ENCODE measurements at places on chromosomes 2 and 18.

DNA sequence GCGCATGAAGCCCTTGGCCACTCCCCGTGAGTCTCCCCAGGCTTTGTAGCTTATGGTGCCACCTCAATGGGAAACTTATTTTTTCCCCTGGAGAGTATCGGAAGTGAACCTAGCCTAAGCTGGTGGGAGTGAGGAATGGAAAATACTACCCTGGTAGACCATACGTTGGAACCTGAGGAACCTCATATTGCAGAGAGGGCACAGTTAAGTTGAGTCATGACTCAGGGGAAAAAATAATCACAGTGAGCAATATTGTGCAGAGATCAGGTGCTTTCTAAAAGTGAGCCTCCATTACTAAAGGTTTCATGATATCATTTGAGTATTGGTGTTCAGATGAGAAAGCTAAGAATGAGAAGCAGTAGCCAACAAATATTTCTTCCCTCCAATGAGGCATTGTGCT lies 360.5 kb upstream of the NT5C1B start:
- H3K27ac ChIP-seq = no peak overlapping the region
- H3K4me3 ChIP-seq = no peak overlapping the region
- H3K36me3 ChIP-seq = no peaks in the 10 kb centered on the region

DNA sequence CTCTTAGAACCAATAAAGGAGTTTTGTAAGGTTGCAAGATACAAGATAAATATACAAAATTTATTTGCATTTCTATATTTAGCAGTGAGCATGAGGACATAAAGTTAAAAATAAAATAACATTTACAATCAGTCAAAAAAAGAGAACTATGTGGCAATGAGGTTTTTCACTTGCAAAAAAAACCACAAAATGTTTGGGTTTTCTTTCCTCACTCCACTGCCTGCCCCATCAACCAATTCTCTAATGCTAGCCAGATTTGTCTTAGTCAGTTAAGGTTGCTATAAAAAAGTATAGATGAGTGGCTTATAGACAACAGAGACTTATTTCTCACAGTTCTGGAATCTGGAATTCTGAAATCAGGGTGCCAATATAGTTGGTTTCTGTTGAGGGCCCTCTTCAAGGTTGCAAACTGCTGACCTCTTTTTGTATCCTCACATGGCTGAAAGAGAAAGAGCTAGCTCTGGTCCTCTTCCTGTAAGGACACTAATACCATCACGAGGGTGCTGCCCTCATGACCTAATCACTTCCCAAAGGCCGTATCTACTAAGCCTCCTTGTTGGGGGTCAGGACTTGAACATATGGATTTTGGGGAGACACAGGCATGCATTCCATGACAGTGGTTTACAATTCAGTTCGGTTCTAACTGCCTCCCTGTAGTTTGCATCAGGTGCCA lies 566.2 kb downstream of the GALR1 start:
- no peak for DNase-seq
- no peaks in the 10 kb centered on the region for H3K4me1 ChIP-seq
- H3K36me3 ChIP-seq = no peaks in the 10 kb centered on the region
- no peaks in the 10 kb centered on the region for H3K27me3 ChIP-seq

DNA sequence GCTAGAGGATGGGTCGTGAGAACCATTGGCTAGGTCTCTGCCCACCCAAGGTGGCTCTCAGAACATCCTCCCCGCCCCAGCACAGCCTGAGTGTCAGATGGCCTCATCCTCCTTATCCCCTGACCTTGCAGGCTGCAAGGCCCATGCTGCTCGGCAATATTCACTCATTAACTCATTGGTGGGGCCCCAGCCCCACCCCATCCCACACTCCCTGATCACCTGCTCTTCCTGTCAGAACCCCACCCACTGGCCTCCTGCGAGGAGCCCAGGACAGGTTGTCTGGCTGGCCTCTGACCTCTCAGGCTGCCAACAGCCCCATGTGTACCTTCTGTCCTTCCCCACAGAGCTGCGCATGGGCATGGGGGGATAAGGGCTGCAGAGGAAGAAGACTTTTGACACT lies 5.3 kb downstream of the ADCY3 start:
- no peak overlapping the region for H3K4me3 ChIP-seq
- H3K36me3 ChIP-seq = peaks cover 20% of the 10 kb centered on the region
- H3K27me3 ChIP-seq = no peaks in the 10 kb centered on the region

DNA sequence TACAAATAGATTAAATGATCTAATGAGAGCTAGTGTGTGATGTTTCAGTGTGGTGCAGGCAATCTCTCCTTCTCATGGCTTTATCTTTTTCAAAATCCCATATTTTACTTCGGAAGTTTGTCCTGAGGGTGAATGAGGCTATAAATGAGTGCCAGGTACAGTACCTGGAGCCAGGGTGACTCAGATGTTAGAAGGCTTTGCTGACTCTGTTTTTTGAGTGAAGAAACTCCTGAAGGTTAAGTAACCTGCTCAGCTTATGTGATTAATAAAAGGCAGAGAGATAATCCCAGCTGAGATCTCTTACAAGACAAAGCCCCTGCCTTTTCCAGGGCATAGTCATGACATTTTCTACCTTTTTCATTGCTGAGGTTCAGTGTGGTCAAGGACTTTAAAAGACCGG lies 52.6 kb downstream of the MGAT5 start:
- peaks cover 16% of the 10 kb centered on the region for H3K4me1 ChIP-seq
- no peak for DNase-seq
- no peaks in the 10 kb centered on the region for H3K27me3 ChIP-seq
- no peak overlapping the region for H3K4me3 ChIP-seq

GRCh38 chr18:35818353-35818667 lies 154.2 kb upstream of the RMP24 start:
- H3K4me3 ChIP-seq = no peak overlapping the region
- DNase-seq = no peak
- no peaks in the 10 kb centered on the region for H3K4me1 ChIP-seq
- H3K27me3 ChIP-seq = no peaks in the 10 kb centered on the region
- no peak overlapping the region for H3K27ac ChIP-seq

DNA sequence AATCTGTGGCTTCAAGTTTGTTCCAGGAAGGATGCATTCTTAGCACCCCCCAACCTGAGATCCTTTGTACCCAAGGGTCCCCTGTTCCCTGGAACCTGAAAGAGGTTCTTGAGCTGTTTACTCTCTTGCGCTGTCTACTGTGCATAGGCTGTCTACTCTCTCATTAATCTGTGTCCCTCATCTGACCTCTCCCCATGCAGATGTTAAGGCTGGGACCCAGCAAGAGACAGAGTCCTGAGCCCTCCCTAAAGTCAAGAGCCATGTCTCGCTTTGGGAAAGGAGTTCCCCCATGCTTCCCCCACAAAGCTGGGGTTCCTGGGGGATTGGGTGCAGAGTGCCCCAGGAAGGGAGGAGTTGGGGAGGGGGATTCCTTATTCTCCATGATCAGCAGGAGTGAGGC lies 312.9 kb downstream of the CYP26B1 start:
- H3K4me1 ChIP-seq = no peaks in the 10 kb centered on the region
- no peak overlapping the region for H3K4me3 ChIP-seq
- H3K36me3 ChIP-seq = no peaks in the 10 kb centered on the region
- DNase-seq = no peak

DNA sequence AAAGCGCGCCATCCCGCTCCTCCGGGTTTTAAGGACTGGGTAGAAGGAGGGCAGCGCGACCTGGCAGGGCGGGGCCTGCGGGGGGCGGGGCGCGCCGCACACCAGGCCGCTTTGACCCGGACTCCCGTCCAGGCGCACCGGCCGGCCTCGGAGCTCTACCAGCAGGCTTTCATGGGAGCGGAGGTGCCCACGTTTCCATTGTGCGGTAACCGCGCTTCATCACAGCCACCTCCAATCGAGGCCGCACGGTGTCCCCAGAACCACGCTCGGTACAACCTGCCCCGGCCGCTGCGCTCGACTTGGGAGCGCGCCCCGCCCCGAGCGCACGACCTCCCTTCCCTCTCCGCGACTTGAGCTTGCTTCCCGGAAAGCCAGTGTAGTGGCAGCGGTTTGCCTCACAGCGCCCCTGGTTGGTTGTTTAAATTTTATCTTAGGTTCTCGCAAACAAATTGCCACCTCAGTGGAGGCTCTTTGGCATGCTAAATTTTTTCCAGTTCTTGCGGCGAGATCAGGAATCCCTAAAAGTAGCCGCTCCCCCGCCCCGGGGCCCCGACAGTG lies 280 bp upstream of the CYP1B1 start:
- DNase-seq = peak; percentile 74
- H3K4me1 ChIP-seq = peaks cover 43% of the 10 kb centered on the region
- H3K4me3 ChIP-seq = peak overlapping the region; percentile 61
- H3K27ac ChIP-seq = no peak overlapping the region
- H3K36me3 ChIP-seq = no peaks in the 10 kb centered on the region

DNA sequence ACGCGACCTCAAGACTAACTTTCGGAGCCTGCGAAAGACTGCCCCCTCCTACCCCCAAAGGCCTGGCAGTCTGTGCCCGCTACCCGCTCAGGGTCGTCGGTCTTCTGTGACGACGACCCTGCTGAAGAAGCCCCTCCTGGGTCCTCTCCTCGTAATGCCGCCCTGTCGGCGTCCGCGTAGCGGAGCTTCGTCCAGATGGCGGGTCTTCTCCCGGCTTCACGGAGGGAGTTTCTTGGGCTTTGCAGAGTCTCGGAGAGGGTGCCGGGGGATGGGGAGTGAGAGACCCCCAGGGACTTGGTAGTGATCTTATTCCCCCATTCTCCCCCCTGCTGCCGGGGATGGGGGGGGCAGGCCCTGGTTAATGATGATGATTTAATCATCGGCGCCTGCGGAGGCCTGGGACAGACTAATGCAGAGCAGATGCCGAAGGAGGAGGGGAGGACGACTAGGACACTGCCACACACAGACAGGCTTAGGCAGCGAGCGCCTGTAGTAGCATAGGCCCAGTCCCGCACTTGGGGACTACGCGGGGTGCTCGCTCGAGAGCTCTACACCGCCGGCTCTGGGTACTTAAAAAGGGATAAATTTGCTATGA lies 528 bp upstream of the PCGF1 start:
- peaks cover 16% of the 10 kb centered on the region for H3K36me3 ChIP-seq
- H3K27ac ChIP-seq = peak overlapping the region; percentile 92
- no peak for DNase-seq
- H3K27me3 ChIP-seq = peaks cover 63% of the 10 kb centered on the region

DNA sequence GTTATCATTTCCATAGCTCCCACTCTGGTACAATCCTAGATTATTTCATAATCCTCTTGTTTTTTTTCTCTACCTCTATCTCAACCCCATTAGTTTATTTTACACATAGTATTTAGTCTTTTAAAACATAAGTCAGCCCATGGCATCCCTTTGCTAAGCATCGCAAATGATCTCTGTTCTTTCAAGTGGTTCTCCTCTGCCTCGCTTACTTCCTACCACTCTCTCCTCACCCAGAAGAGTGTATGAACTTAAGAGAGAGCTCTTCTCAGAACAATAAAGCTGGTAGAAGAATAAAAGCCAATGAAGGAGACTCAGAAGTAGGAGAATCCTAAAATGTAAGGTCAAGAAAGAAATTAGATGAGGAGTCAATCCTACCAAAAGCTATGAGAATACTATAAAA lies 12.2 kb upstream of the ITPRID2 start:
- no peaks in the 10 kb centered on the region for H3K36me3 ChIP-seq
- no peak overlapping the region for H3K27ac ChIP-seq
- DNase-seq = no peak
- H3K4me1 ChIP-seq = no peaks in the 10 kb centered on the region
- H3K4me3 ChIP-seq = no peak overlapping the region

DNA sequence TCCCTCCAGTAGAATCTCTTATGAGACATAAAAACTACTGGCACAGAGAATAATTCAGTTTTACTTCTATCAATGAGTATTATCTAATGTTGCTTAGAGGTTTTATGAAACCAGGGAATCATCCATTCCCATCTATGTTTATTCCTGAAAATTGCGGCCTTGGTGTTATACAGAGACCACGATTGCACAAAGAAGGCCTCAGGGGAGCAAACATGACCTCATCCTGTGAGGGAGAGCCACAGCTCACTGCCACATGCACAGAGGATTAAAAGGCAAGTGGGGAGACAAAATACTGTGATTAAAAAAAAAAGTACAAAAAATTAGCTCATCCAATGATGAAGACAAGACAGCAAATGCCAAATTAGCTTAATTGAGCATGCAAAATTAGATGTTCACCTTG lies 111.8 kb upstream of the SLC35G4 start:
- no peaks in the 10 kb centered on the region for H3K4me1 ChIP-seq
- H3K27me3 ChIP-seq = no peaks in the 10 kb centered on the region
- DNase-seq = no peak
- H3K36me3 ChIP-seq = no peaks in the 10 kb centered on the region
- H3K4me3 ChIP-seq = no peak overlapping the region
- no peak overlapping the region for H3K27ac ChIP-seq

- no peak for DNase-seq
- peak overlapping the region; percentile 31 for H3K4me3 ChIP-seq
- H3K27ac ChIP-seq = no peak overlapping the region
- no peaks in the 10 kb centered on the region for H3K27me3 ChIP-seq
- H3K36me3 ChIP-seq = no peaks in the 10 kb centered on the region
These were observed 104.3 kb downstream of the CSRNP3 start for GRCh38 chr2:165573534-165574461.

- no peaks in the 10 kb centered on the region for H3K27me3 ChIP-seq
- H3K4me1 ChIP-seq = no peaks in the 10 kb centered on the region
- no peak overlapping the region for H3K4me3 ChIP-seq
- no peak overlapping the region for H3K27ac ChIP-seq
- no peak for DNase-seq
- no peaks in the 10 kb centered on the region for H3K36me3 ChIP-seq
These were observed 18.0 kb upstream of the YWHAQ start for GRCh38 chr2:9648821-9649220.

GRCh38 chr18:25123438-25124232 lies 228.3 kb downstream of the ZNF521 start:
- H3K36me3 ChIP-seq = peaks cover 2% of the 10 kb centered on the region
- no peak for DNase-seq
- no peaks in the 10 kb centered on the region for H3K4me1 ChIP-seq
- no peaks in the 10 kb centered on the region for H3K27me3 ChIP-seq

GRCh38 chr2:152394326-152394725 lies 59.4 kb downstream of the FMNL2 start:
- no peaks in the 10 kb centered on the region for H3K4me1 ChIP-seq
- H3K4me3 ChIP-seq = no peak overlapping the region
- no peaks in the 10 kb centered on the region for H3K27me3 ChIP-seq
- no peak overlapping the region for H3K27ac ChIP-seq

DNA sequence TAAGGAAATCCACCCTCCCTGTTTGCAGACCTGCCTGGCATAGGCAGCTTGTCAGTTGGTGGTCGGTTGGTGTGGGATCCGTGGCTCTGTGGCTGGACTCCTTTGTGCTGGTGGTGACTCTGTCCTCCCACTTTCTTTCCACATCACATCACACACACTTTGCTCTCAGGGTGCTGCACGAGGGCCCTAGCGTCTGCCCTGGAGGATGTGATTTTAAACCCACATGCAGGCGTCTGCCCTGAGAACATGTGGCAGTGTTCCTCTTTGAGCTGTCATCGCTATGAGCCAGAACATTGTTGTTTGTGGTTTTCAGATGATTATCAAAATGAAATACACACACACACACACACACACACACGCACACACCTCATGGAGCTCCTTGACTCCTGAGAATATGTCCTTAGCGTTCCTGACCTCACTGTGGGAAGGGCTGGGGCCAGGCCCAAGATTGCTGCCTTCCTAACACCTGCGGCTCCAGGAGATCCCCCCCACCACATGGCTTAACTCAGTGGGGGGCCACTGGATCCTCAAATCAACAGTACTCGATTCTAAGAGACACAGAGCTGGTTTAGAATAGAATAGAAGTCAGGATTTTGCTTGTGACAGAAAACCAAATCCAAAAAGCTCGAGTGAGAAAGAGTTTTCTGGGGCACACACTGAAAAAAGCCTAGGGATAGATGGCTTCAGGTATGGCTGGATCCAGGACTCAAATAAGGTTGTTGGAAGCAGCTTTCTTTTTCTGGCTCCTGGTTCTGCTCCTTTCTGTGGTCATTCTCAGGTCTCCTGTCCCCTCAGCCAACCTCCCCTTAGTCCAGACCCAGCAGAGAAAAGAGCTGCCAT lies 54.8 kb downstream of the RTP5 start:
- H3K27ac ChIP-seq = no peak overlapping the region
- no peak overlapping the region for H3K4me3 ChIP-seq
- no peaks in the 10 kb centered on the region for H3K36me3 ChIP-seq
- H3K4me1 ChIP-seq = peaks cover 3% of the 10 kb centered on the region
